ENCODE measurements at places on chromosomes 12 and 14.
A peak's percentile ranks its signal among the peaks of the same experiment; 100 is the strongest.

DNA sequence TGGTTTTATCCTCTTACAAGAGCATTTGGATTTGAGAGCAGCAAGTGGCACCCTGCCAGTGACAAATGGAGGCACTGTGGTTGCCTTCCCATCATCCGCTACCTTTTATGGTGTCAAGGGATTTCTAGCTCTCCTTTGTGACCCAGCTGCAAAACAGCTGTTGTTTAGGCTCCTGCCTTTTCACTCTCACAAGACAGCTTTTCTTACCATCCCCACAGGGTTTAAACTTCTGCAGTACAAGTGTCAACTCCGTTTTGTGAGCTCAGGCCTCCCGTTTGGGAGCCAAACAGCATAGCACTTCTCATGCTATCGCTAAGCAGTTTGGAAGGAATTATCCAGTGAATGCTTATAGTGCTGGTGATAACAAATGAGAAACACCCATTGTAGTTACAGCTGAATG is 331.4 kb downstream of the TMTC2 start:
- no peak for DNase-seq

DNA sequence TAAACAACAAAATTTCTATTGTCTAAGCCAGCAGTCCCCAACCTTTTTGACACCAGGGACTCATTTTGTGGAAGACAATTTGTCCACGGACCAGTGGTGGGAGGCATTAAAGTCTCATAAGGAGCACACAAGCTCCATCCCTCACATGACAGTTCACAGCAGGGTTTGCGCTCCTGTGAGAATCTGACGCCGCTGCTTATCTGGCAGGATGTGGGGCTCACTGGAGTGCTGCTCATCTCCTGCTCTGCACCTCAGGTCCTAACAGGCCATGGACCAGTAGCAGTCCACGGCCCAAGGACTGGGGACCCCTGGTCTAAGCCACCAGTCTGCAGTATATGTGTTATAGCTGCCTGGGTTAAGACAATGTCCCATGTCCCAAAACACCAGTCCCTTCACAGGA is 27.2 kb downstream of the VCPKMT start:
- no peak for DNase-seq

DNA sequence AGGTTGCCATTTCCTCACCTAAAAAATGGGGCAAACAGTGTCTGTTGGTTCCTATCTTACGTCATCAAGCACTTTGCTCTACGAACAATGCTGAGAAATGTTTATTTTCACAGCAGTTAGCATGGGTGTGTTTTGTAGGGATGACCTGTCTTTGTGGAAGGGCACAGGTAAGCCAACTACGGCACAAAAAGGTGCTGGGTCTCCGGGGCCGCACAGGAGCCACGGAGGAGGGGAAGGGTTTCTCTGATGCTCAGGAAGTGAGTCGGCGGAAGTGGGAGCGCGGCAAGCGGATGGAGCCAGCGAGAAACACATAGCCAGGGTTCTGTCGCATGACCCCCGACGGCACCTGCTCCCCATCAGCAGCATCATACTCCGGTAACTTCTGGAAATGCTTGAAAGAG is 65.6 kb upstream of the TCL1B start:
- no peak for DNase-seq

DNA sequence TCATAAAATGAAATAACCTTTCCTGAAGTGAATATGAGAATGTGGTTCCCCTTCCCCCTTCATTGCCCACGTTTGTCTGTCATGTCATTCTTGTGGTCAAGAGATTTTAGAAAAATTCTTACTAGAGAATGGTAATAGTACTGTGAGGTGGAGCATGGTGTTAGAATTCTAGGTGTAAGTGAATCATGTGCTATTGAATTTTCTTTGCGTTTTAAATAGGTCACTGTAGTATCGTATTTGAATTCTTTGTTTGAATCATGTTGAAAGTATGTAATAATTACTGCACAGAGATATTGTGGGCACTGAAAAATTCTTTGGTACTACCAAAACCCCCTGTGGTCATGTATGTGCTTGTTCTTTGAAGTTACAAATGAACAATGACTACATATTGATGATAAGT is 49.9 kb downstream of the FUT8 start:
- DNase-seq = peak; percentile 50

DNA sequence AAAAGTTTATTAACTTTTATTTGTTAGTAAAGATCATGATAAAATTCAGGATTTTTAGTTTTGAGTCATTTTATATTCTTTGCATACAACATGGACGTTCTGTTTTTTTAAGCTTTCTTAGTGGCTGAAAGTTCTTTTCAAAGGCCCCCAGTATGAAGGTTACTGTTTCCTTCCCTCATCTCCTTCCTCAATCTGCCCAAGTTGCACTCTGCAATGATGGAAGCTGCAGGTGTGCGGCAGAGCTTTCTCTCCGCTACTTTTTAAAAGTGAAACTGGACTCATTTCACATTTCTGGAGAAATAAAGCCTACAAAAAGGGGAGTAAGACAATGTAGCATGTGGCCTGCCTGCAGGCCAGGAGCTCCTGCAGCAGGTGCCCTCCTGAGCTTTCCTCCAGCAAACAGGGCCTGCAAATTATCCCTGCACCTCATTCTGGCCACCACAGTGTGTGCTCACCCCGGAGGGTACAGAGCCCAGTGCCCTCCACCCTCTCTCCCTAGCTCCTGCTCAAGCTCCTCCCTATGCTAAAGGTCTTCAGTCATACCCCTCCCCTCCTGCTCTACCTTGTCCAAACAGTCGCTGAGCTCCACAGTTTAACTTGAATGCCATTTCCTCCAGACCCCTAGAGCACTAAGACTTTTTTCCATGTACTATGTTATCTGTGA is 78.9 kb downstream of the SETD3 start:
- DNase-seq = no peak

DNA sequence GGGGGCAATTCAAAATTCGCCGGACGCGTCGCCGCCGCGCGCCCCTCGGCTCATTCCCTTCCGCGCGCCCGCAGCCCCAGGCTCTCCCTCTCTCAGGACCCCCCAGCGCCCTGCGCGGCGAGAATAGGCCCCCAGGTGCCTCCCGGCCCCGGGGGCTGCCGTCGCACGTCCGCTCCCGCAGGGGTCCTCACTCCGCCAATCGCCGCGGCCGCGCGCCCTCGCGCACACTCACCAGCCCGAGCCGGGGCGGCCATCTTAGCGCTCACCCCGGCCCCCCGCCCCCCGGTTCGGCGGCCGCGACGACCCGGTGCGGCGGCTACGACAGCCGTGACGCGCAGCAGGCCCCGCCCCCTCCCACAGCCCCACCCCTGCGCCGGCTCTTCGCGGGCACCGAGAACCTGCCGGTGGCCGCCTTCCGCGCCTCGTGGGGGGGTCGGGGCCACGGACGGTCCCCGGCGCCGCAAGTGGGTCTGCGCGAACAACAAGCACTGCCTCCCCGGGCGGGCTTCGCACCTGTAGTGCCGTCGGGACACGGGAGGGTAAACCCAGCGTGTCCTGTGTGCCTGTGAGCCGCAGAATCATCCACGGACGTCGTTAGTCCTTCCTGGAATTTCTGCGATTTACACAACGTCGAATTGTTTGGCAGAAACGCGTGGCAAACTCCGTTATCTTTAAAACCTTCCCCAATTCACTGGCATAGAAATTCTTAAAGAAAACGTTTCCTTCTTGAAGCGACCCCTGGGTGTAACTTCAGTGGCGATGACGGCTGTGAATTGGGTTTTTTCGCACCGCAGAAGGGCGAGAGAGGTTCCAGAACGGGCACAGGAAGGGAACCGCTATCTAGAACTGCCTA is 2.5 kb downstream of the USP44 start:
- DNase-seq = no peak

DNA sequence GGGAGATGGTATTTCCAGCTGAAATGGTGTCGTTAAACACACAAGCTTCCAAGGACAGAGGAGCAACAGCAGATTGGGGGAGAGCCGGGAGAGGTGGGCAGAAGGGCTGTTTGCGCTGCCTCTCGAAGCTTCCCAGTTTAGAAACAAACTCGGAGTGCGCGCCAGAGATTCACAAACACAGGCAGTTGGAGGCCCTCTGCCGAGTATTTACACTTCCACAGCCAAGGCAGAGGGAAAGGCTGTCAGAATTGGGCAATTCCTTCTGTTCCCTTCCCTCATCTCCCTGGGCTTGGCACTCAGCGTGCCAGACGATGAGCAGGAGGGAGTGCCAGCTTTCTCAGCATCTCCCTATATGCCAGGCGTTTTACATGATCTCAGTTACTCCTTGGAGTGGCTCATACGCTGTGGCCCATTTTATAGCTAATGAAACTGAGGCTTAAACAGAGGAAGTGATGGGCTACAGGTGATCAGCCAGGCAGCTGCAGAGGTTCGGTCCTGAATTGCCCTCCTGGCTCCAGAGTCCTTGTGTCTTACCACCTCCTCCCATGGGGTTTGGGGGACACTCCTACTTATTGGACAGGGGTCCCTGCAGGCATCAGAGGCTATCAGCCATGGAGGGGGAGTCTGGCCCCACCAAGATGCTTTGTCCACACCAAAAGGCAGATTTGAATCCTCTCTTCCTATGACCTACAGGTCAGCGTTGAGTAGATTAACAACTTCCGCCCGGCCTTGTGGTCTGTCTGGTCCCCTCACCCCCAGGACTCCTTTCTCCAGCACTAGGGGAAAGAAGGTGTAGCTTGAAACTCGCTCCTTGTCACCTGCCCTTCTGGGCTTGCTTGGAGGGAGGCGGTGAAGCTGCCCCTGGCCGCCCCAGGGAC is 3.1 kb downstream of the FAM222A start:
- no peak for DNase-seq

DNA sequence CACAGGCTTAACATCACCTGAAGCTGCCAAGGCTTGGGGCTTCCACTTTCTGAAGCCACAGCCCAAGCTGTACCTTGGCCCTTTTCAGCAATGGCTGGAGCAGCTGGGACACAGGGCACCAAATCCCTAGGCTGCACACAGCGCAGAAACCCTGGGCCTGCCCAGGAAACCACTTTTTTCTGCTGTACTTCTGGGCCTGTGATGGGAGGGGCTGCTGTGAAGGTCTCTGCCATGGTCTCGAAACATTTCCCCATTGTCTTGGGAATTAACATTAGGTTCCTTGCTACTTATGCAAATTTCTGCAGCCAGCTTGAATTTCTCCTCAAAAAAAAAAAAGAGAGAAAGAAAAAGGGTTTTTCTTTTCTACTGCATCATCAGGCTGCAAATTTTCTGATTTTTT is 219.1 kb downstream of the RPL10L start:
- no peak for DNase-seq

- DNase-seq = no peak
Observed at GRCh38 chr12:42338280-42338679, 12.3 kb downstream of the PPHLN1 start.

- DNase-seq = no peak
Observed at GRCh38 chr12:117187421-117187820, 2.8 kb downstream of the FBXO21 start.

GRCh38 chr12:4297617-4298016 is 23.4 kb upstream of the TIGAR start:
- DNase-seq = no peak

GRCh38 chr14:103520657-103521437 is 1.8 kb downstream of the CKB start:
- DNase-seq = no peak

DNA sequence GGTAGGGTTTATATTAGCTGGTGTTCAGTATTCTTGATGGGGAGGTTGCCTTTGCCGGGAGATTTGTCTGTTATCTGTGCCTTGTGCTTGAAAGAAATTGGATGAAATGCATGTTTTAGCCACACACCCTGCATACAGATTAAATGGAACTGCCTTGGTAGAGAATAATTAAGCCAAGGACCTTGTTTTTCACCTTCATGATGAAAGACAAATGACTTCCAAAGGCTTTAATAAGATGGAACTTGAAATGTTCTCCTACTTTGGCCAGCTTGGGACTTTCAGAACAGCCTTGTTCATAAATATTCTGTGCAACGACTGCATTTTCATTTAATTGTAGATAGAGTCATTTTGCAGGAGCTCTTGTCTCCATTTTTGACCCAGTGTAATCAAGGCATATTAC is 21.2 kb downstream of the JDP2 start:
- no peak for DNase-seq

DNA sequence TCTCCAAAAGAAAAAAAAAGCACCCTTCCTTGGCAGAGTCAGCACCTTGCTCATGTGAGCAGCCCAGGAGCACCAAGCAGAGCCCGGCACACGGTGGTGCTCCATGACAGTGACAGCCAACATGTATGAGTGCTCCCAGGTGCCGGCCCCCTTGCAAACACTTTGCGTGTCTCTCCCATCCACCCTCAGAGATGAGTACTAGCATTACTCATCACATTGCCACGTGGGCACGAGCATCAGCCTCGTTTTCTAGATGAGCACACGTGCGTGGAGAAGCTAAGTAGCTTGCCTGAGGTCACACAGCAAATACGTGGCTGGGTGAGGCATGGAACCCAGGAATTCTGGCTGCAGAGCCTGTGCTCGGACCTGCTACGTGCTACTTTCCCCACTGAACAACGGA is 177.9 kb upstream of the PRMT8 start:
- peak; percentile 52 for DNase-seq

DNA sequence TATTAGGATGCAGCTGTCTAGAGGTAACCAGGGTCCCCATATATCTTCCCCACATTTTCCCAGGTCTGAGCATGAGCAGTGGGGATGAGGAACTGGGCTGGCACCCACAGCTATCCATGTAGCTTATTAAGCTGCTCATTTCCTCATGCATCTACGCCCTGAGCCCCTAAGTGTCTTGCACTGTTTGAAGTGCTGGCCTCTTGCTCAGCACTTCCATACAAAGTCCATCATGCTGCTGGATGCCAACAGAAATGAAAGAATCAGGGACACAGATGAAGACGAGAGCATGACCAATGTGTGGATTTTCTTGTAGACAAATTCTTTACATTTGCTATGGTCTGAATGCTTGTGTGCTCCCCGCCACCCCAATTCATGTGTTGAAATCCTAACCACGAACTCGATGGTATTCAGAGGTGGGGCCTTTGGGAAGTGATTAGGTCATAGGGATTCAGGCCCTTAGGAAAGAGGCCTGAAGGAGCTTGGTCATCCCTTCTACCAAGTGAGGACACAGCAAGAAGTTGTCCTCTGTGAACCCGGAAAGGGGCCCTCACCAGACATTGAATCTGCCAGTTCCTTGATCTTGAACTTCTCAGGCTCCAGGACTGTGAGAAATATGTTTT is 54.5 kb downstream of the C12orf75 start:
- no peak for DNase-seq

DNA sequence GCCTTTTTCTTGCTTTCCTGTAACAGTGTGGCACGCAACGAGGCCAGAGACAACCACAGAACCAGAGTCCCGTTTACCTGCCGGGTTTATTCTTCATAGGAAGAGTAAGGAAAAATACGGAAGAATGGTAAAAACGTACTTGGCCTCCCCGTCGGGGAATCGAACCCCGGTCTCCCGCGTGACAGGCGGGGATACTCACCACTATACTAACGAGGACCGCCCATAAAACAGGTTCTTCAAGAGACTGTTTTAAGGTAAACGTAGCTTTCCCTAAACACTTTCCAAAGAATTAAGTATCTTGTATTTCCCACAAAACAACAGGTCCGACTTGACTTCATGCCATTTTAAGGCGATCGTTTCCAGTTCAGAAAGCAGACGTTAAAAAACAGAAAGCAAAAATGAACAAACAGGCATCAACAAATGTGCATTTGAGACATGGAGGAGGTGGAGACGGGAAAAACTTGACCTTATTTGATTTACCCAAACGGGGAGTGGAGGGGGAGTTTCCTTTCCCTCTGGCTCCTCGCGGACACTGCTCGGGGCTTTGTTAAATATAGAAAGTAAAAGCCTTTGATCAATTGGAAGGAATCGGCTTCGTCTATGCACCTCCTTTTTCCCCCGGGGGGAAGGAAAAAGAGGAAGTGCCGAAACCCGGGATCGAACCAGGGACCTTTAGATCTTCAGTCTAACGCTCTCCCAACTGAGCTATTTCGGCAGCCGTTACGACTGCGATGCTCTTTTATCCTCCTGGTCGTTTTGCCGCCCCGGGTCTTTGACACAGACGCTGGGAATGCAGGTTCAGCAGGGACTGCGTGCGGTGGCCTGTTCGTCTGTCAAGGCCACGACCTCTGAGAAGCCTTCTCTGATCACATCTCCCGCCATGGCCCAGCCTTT is 13.0 kb upstream of the UBC start:
- no peak for DNase-seq
